ENCODE measurements at places on chromosomes 2 and 18. TPM values are rescaled to one million over a fixed set of nuclear protein-coding genes. Genes with fewer than 3 reads are reported as not detected.

The BCL11A gene
- 0.22 TPM for total RNA-seq

The BIN1 gene
- total RNA-seq = 96.7 TPM

DNA sequence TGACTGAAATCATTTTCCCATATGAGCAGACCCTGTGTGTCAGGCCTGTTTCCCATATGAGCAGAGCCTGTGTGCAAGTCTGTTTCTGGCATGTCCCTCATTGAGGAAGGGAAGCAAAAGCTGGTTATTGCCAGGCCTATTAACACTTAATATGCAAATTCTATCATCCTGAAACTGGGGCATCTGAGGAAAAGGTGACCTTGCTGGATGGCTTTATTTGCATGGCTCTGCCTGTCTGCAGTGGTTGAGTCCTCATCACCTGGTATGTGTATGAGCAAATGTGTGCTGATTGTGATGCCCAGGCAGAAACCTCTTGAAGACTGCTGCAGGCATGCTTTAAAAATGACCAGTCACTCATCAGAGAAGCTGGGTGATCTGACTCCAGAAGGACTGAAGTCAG lies 31.2 kb downstream of the EIF4E2 start:
- DNase-seq = no peak

GRCh38 chr2:58762176-58762781 lies 521.2 kb upstream of the FANCL start:
- DNase-seq = peak; percentile 6

The STPG4 gene
- total RNA-seq = not detected

- no peak for DNase-seq
Measured at GRCh38 chr2:152657043-152657442, 60.2 kb downstream of the PRPF40A start.

GRCh38 chr18:22179174-22179573 lies 9.8 kb downstream of the GATA6 start:
- no peak for DNase-seq

- DNase-seq = no peak
Measured at GRCh38 chr2:48952614-48953013, 197.1 kb upstream of the LHCGR start.

GRCh38 chr2:196915507-196916189 lies 10.9 kb downstream of the PGAP1 start:
- DNase-seq = no peak

The SIX2 gene
- total RNA-seq = 1.7 TPM

DNA sequence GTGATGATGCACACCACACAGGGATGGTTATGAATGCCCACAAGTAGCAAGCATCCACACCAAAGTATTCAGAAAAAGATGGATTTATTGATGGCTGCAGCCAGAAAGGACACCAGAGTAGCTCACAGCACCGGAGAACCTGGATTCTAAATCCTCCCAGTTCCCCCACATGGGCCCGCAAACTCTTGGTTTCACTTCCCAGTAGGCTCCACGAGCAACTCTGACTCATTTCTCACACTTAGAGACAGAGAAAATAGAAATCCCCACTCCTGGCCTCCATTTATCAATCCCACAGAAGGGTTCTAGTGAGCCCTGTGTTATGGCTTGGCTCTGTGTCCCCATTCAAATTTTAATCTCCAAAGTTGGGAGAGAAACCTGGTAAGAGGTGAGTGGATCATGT lies 426.7 kb upstream of the MYT1L start:
- no peak for DNase-seq

The RETREG2 gene
- 54.0 TPM for total RNA-seq

The IL18RAP gene
- 0.30 TPM for total RNA-seq

DNA sequence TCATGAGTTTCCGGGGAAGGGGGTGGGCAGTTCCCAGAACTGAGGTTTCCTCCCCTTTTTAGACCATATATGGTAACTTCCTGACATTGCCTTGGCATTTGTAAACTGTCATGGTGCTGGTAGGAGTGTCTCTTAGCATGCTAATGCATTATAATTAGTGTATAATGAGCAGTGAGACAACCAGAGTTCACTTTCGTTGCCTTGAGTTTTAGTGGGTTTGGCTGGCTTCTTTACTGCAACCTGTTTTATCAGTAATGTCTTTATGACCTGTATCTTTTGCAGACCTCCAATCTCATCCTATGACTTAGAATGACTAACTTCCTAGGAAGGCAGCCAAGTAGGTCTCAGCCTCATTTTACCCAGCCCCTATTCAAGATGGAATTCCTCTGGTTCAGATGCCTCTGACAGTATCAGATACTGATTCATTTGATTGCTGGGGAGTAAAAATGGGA lies 447.3 kb downstream of the XIRP2 start:
- DNase-seq = no peak

DNA sequence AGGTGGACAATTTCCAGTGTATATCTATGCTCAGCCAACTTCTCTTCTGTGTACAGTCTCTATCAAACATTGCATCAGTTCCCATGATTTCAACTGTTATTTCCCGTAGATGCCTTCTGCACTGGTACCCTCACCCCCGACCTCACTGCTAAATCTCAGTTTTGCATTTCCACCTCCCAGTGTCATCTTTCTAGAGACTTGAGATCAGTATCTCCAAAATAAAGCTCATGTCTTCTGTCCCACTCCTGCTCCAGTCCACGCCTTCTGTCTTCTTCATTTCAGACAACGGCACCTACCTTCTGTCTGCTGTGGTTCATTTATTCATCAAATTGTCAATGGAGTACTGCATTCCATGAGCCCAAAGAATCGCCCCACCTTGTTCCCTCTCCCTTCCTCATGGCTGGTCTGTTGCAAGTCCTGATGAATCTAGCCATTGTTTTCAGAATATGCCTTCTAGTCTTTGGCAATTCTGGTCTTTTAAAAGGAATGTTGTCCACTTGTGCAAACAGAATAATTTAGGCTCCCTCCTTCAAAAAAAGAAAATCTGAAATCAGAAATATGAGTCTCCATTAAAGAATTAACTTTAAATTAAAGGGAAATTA lies 23.3 kb upstream of the NPAS2 start:
- DNase-seq = no peak

DNA sequence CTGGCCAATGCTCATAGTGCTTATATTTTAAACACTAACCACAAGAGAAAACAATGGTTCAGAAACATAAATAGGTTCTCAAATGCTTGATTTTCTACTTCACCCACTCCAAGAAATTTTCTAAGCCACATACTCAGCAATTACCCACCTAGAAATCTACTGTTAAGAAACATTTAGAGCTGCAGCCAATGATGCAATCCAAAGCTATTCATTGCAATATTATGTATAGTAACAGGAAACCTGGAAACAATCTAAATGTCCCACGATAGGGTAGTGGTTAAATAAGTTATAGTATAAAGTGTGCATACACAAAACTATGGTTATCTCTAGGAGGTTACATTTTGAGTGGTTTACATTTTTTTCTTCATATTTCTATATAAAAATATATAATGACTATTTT lies 5.7 kb downstream of the FAM237A start:
- no peak for DNase-seq

DNA sequence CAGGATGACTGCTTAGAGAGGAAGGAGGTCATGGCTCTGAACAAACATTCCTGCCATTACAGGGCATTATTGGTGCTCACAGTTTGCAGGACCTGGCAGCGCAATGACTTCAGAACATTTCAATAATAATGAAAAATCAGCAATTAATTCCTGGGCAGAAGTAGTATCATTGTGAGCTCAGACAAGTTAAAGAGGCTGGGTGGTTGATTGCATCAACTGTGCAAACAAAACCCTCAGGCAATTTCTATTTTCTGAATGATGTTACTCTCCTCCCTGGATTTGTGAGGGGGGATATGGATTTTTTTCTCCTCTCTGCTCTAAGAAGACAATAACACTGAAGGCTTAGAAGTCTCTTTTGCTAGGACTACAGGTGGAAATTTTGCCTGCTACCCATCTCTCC lies 168.1 kb upstream of the TACR1 start:
- DNase-seq = no peak

GRCh38 chr2:73707636-73708035 lies 29.5 kb downstream of the TPRKB start:
- DNase-seq = no peak

The KYNU gene
- 4.8 TPM for total RNA-seq

The LYPD1 gene
- total RNA-seq = 2.1 TPM

GRCh38 chr2:125959047-125959446 lies 696.9 kb upstream of the GYPC start:
- DNase-seq = no peak

The GALNT5 gene
- total RNA-seq = 0.42 TPM

DNA sequence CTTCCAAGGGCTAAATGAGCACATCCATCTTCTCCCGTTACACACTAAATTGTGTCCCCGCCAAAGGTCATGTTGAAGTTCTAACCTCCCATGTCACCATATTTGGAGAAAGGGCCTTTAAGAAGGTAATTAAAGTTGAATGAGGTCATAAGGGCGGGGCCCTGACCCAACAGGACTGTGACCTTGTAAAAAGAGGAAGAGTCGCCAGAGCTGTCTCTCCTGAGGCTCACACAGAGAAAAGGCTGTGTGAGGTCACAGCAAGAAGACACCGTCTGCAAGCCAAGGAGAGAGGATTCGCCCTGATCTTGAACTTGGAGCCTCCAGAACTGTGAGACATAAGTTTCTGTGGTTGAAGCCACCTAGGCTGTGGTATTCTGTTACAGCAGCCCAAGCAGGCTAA lies 24.1 kb downstream of the TRABD2A start:
- DNase-seq = no peak

- peak; percentile 39 for DNase-seq
Measured at GRCh38 chr18:77366720-77367641, 117.3 kb downstream of the GALR1 start.

The PLEKHB2 gene
- total RNA-seq = 68.4 TPM

The KIF5C gene
- total RNA-seq = 10.8 TPM

DNA sequence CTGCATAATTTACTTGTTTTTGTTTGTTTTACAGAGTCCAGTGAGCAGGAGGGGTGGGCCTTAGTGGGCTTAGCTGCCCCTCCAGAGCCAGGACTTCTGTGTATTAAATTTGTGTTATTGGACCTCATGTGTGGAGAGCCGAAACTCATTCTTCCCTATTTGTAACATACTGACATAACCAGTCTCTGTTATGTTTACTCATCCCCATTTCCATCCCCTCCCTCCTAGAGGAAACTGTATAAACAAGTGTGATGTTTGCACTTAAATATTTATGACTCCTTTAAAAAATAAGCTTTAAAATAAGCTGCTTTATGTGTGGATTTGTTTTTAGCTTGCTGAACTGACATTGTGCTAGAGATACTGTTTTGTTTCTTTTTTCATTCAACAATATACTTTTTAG lies 13.8 kb downstream of the ZNF512 start:
- no peak for DNase-seq

GRCh38 chr2:113755035-113755834 lies 1.2 kb downstream of the SLC35F5 start:
- DNase-seq = no peak

The MAP3K19 gene
- not detected for total RNA-seq

GRCh38 chr2:155062250-155062921 lies 363.9 kb downstream of the KCNJ3 start:
- no peak for DNase-seq

The NT5C1B gene
- total RNA-seq = not detected

The CENPO gene
- total RNA-seq = 2.7 TPM

DNA sequence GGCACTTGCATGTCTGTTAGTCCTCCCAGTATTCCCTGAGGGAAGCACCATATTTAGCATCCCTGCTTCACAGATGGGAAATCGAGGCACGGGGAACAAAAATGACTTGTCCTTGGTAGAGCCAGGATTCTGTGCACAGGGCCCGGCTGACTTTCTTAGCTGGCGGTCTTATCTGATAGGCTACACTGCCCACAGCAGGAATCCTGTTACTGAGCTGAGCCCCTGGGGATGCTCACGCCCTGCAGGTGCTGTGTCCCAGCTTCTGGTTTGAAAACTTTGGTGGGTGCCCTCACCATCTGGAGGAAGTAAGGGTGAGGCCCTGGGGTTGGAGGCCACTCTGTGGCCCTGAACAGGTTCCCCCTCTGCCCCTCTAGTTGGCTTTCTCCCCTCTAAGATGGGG lies 68.4 kb upstream of the MCFD2 start:
- DNase-seq = no peak

DNA sequence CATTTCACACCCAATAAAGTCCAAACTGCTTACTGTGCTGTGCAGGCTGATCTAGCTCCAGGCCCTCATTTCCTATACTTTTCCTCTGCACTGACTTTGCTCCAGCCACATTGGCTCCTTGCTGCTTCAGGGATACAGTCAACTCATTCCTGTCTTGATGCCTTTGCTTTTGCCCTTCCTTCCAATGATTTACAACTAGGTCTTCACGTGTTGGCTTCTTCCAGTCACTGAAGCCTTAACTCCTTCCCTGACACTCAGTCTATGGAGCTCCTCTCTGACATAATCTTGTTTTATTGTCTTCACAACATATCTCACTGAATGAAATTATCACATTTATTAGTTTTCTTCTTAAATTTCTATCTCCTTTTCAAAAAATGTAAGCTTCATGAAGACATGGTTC lies 16.9 kb upstream of the C18orf32 start:
- DNase-seq = no peak

- DNase-seq = no peak
Measured at GRCh38 chr18:3723554-3723953, 273.6 kb downstream of the TGIF1 start.

GRCh38 chr2:36965751-36966369 lies 476 bp downstream of the STRN start:
- no peak for DNase-seq

- DNase-seq = no peak
Measured at GRCh38 chr18:22504251-22505030, 86.7 kb upstream of the CTAGE1 start.

The ATP8B1 gene
- total RNA-seq = 8.0 TPM

DNA sequence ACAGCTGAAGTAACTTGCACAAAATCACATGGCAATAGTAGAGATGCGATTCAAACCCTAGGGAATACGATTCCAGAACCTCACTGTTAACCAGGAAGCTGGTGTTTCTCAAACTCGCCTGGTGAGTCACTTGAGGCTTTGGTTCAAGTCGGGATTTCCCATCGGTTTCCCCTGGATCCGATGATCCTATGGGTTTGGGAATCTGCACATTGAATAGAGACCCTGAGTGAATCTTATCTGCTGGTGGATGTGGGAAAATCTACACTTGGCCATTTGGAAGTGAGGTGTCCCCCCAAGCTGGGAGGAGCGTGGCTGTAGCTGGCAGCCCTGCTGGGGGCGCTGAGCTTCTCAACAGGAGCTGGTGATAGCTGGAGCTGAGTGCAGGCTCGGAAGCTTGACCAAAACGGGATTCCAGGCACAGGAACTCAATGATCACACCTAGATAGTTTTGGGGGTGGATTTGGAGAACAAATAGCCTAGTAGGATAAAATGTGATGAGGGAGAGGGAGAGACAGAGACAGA lies 135.4 kb downstream of the PRKCE start:
- no peak for DNase-seq

DNA sequence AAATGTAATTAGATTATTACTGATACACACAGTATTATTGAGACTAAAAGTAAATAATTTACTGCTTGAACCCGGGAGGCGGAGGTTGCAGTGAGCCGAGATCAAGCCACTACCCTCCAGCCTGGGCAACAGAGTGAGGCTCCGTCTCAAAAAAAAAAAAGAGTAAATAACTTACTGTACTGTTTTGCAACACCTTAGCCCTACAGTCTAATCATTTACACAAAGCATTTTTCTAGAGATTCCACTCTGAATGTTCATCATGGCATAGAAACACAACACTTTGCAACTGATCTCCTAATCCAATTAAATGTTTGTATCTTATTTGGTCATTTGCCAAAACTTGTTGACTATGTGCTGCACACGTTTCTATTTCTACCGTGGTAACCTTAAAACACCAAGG lies 23.4 kb upstream of the RMP24 start:
- no peak for DNase-seq

GRCh38 chr2:69774984-69775982 lies 33.3 kb downstream of the ANXA4 start:
- no peak for DNase-seq

The EGR4 gene
- not detected for total RNA-seq

All from tibial nerve (tissue), 4 donors.